ENCODE measurements at places on chromosomes 12 and 14.
A peak's percentile ranks its signal among the peaks of the same experiment; 100 is the strongest.

- peak; percentile 44 for DNase-seq
Observed at GRCh38 chr14:58082491-58083098, 69.4 kb downstream of the ARMH4 start.

DNA sequence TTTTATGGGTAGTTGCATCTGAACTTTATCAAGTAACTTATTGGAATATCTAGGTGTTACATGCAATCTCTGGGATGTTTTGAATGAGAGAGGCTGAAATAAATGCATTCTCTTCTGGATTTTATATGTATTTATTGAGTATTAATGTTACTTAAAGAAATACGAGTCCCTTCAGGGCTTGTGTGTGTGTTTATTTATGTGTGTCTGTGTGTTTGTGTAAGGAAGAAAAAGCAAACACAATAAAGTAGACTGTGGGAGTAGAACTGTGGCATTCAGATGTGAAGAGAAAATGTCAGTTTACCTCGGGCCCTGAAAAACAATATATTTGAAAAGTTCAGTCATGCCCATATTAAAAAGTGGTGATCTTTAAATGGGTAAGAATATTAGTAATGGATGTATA lies 250.5 kb downstream of the RPL10L start:
- DNase-seq = no peak

GRCh38 chr12:32821293-32821692 lies 65.6 kb upstream of the YARS2 start:
- DNase-seq = no peak

DNA sequence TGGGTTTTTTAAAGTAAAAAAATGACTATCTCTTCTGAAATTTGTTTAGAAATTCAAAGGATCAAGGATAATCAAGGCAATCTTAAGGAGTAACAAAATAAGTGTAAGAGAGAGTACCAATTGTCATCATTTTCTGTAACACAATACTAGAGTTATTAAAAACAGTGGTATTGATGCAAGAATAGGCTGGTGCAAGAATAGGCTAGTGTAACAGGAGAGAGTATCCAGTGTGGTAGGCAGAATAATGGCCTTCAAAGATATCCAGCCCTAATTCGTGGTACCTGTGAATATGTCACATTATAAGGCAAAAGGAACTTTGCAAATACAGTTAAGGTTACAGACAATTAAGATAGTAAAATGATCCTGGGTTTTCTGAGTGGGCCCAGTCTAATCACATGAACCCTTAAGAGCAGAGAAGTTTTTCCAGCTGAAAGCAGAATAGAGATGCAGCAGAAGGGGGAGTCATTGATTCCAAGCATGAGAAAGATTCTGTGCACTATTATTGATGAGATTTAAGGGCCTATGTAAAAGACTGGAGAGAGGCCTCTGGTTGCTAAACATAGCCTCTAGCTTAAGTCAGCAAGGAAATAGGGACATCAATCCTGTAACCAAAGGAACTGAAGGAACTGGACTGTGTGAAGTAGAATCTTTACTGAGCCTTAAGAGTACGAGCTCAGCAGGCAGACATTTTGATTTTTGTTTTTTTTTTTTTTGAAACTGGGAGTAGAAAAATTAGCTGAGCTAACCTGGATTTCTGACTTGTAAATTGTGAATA lies 134.1 kb downstream of the GPHN start:
- DNase-seq = no peak

DNA sequence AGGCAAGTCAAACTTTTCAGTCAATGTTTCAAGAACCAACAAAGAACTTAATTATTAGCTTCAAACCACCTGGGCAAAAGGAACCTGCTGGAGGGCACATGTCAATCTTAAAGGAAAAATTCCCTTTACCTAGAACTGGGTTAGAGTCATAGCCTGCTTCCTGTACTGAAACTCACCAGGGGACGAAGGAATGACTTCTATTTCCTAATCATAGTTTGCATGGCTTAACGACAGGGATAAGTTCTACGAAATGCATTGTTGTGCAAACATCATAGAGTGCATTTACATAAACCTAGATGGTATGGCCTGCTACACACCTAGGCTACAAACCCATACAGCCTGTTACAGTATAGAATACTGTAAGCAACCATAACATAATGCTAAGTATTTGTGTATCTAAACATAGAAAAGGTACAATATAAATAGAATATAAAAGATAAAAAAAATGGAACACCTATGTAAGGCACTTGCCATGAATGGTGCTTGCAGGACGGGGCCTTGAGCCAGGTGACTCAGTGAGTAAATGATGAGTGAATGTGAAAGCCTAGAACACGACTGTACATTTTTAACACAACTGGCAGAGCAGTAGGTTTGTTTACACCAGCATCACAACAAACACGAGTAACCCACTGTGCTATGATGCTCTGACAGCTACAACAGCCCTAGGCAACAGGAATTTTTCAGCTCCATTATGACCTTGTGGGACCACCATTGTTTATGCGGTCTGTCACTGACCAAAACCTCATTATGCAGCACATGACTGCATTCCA lies 234.9 kb upstream of the CAND1 start:
- peak; percentile 39 for DNase-seq

DNA sequence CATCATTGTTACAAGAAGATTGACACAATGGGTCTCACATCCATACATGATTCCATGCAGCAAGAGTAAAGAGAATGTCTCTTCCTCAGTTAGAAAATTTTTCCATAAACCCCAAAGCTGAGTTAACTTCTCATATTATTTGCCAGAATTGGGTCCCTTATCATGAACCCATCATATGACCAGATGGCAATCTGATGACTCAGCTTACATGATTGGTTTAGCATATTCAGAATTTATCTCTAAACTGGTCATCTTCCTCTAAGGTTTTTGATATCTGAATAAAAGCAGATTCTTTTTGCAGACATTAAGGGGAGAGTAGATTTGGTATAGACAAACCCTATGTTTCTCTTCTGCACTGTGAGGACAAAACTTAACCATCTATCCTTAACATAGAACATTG lies 174.9 kb downstream of the PIK3C2G start:
- no peak for DNase-seq

DNA sequence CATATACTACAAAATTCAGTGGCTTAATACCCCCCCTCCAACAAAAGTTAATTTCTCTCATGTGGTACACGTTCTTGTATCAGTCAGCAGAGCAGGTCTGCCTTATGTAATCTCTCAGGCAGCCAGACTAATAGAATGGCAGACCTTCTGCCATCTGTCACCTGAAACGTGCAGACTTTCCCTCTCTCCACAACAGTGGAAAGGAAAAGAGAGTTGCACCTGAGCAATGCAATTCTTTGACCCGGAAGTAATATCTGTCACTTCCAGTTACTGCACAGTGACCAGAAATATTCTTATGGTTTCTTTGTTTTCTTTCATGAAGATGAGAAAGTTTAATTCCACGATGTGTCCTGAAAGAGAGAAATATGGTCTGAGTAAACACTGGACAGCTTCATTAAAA lies 14.4 kb downstream of the KERA start:
- no peak for DNase-seq

DNA sequence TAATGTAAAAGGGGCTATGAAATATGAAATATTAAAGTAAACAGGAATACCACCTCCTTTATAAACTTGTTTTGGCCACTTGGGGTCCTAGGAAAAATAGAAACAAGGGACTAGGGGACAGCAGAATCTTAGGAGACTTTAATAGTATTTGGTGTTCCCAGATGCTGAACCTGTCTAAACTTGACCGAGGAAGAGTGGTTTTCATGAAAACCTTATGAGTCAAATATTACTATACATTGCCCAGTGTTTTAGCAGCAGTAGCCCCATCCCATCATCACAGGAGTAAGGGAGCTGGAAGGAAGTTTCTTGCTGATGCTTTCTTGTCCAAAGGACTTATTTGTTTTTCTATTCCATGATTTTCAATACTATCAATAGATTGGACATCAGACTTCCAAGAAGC lies 177.5 kb upstream of the CAND1 start:
- no peak for DNase-seq

DNA sequence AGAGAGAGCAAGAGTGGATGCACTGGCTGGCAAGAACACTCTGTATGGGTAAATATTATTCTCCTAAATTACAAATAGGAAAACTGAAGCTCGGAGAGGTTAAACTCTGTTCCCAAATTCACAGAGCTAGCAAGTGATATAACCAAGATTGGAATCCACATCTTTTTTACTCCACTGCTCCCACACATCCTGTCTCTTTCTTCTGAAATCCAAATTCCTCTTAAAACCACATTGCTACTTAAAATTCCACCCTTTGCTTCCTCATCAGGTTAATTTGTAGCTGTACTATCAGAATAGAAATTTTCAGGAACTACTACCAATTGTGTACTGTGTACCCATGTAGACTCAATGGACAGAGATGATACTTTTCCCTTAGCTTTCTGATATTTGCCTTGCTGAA lies 74.4 kb downstream of the ARMH4 start:
- no peak for DNase-seq

DNA sequence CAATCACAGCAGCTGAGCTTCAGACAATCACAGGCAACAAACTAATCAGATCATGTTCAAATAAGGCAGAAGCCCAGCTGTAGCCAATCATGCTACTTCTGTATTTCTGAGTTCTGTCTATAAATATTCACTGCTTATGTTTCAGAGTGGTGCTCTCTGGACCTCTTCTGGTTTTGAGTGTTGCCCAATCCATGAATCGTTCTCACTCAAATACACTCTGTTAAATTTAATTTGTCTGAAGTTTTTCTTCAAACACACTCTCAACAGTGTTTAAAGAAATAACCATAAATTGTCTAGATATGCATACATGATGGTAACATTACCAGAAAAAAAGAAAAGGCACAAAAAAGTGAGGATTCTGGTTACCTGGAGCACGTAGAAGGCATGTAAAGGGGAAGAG lies 77.9 kb upstream of the BBS10 start:
- DNase-seq = no peak

DNA sequence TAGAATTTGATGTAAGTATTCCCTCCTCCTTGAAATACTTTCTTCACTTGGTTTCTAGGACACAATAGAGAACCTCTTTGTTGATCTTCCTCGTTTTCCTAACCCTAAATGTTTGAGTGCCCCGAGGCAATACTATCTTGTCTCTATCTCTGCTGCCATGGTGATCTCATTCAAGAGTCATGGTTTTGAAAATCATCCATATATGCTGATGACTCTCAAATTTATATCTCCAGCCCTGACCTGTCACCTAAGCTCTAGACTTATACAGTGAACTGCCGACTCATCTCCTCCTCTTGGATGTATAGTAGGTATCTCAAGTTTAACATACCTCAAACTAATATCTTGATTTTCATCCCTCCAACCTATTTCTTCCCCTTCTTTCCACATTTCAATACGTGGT lies 71.4 kb downstream of the RIC8B start:
- DNase-seq = peak; percentile 38

DNA sequence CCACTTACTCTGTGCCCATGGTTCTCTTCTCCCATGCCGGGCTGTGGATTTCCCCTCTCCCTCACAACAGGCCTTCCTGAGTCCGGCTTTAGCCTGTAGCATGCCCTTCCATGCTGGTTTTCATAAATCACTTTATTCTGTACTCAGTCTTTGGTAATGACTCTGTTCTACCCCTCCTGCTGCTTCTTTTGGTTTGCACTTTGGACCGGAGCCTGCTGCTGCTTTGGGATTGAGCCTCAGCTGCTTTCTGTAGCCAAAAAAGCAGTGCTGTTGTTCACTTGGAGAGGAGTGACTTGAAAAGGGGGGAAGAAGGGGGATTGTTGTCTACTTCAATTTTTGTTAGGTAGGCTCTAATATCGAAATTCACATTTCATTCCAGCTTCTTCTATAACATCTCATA lies 8.5 kb upstream of the SLC6A13 start:
- no peak for DNase-seq

DNA sequence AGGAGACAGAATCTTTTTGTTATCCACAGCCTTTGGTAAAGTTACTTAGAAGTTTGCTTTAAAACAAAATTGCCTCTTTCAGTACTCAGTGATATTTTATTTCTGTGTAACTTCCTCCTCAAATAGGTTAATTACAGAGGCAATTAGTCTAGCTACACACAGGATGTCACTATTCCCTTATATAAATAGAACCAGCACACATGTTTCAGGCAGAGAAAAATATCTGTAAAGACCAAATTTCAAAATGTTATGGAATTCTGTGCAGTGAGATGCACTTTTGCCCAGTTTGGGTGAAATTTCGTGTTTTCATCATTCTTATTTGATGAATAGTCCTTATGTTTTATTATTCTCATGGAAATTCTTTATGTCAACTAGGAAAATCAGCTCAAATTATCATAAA lies 410.6 kb upstream of the SOX5 start:
- DNase-seq = no peak

DNA sequence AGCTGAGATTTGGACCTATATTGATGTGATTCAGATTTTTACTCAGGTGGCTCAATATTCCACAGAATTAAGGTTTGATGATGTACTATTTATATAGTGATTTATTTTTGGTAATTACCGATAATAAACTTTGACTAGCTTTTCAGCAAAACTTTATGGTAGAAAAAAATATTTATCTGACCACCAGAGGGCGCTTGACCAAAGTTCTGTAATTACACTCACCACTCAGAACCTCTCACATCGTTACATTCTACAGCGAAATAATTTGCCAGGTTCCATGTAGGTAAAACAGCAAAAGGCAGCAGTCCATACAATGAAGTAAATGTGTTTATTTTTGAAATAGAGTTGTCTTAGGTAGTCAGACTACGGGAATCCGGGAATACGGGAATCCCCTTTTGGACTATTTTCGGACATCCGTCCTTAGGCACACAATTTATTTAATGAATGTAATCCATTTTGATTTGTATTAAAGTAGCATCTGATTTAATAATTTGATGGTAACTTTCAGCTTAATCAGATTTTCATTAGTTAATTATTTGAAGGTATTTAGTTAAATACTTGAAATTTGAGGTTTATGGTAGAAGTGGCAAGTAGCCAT lies 143.0 kb upstream of the DDHD1 start:
- peak; percentile 37 for DNase-seq

GRCh38 chr12:99444859-99445316 lies 202.7 kb upstream of the GARIN6 start:
- no peak for DNase-seq

DNA sequence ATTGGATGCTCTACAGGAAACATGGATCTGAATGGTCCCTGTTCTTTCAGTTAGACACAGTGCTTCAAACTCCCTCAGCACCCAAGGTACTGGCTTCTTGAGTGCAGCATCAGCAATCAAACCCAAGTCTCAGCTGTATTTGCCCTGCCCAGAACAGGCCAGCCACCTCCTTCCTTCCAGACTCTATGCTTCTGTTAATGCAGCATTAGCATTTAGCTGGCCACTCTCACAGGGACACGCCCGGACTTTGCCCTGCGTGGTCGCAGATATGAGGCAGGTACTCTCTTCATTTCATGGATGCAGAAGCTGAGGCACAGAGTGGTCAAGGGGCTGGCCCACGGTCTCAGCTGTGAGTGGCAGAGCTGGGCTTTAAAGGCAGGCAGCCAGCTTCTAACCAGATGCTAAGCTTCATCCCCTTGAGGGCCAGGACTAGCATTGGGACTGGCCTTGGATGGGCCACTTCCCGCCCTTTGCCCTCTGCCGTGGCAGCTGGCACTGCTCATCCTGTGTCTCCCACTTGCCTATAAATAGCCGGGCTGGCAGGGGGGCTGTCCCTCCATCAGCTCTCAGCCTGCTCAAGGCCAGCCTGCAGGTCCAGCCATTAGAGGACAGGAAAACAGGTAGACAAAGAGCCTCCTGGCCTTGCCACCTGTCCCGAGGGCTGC lies 1.5 kb upstream of the SLC25A47 start:
- no peak for DNase-seq
